Stomach (tissue), 19 donors: ENCODE measurements at places on chromosomes 7 and 10. TPM values are rescaled to one million over a fixed set of nuclear protein-coding genes. Genes with fewer than 3 reads are reported as not detected.

The DEPP1 gene
- 9.8 TPM for total RNA-seq

The STOX1 gene
- 8.3 TPM for total RNA-seq

- no peak for DNase-seq
Measured at GRCh38 chr10:97274828-97275227, 17.6 kb downstream of the ARHGAP19 start.

- DNase-seq, result no peak
Measured at GRCh38 chr7:37141742-37142141, 306.9 kb downstream of the ELMO1 start.

DNA sequence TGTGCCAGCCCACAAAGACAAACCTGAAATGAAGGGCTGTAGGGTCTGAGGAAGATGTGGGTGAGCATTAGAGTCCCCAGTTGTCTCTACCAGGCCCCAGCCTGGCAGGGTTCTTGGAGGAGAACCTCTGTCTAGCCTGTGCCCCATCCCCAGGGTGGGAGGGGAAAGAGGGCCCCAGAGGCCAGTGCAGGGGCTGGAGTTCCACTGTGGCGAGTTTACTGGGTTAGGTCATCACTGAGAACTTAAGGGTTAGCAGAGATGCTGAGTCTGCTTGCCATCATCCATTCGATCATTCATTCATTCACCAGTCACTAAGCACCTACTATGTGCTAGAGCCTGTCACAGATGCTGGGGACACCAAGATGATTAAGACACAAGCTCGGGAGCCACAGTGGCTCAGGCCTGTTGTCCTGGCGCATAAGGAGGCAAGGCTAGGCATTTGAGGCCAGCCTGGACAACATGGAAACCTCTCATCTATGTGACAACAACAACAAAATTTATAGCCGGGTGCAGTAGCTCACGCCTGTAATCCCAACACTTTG is 2.6 kb downstream of the ANKRD2 start:
- no peak for DNase-seq

GRCh38 chr10:86374664-86375063 is 8.1 kb upstream of the GRID1 start:
- peak; percentile 23 for DNase-seq

GRCh38 chr10:94131885-94132284 is 138.2 kb downstream of the PLCE1 start:
- DNase-seq, result peak; percentile 42

DNA sequence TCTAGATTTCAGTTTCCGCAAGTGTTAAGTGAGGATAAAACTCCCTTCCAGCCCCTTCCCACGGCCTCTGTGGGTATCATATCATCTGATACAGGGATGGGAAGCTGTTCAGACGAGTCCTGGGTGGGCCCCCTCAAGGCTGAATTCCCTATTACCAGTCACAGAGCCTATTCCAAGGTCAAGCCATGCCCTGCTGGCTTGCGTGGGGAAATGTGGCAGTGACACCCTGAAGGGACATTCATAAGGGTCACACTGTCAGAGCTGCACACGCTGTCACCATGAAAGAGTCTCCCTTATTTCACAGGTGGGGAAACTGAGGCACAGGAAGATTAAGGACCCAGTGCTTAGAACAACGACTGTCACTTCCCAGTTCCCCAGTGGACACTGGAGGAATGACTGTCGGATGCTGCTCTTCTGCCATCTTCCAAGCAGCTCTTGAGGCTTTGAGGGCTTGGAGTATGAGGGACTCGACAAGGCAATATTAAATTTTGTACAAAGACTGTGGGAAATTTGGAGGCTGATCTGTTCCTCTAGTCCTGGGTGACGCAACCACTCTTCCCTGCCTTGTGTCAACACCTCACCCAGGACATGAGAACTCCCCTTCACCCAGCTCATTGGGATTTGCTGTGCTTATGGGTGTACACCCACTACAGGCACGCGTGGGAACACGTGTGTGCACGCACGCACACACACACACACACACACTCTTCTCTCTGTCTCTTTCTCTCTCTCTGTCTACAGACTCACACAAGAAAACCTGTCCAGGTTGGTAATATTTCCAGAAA is 386.0 kb downstream of the RPS24 start:
- peak; percentile 19 for DNase-seq
